Posterior cingulate gyrus (tissue), 11 donors: ENCODE measurements at places on chromosomes 1 and 21.

DNA sequence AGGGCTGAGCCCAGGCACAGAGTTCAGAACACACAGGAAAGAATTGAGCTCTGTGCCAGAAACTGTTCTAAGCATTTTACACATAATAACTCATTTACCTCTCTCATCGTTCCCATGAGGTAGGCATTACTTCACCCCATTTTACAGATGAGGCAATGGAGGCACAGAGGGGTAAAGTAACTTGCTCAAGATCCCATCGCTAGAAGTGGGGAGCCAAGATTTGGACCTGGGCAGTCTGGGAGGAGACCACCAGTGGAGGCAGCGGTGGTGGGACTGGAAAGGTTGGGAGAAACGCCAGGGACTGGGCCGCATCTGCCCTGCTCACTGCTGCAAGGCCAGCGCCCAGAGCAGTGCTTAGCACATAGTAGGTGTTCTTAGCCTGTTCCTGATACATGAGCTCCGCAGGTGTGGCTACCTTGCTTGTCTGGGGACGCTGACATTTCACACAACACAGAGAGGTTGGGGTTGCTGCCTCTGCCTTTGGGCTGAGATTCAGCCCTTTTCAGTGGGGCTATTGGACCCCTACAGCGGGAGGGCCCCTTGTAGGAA lies 27.8 kb upstream of the EPS8L3 start:
- DNase-seq: no peak

GRCh38 chr1:26814377-26814776 lies 12.1 kb upstream of the ZDHHC18 start:
- DNase-seq: no peak

- DNase-seq: no peak
Measured at GRCh38 chr21:22225299-22225698, 1227.1 kb downstream of the NCAM2 start.

DNA sequence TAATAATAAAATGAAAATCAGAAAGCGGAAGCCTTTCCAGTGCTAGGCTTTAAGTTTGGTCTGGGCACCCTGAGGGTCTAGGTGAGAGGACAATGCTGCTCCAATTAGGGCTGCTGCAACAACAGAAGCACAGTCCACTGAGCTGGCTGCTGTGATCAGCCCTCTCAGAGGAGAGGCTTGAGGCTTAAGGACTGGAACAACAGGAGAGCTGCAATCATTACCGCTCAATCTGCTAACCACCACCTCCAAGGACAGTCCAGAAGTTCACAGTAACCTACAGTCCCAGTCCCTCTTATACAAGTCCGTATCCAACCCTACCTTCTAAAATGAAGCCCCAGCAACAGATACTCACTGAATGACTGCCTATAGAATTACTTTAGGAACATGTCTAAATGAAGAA lies 62.1 kb downstream of the USP24 start:
- no peak for DNase-seq

GRCh38 chr1:205301842-205302588 lies 19.5 kb downstream of the NUAK2 start:
- DNase-seq: no peak

DNA sequence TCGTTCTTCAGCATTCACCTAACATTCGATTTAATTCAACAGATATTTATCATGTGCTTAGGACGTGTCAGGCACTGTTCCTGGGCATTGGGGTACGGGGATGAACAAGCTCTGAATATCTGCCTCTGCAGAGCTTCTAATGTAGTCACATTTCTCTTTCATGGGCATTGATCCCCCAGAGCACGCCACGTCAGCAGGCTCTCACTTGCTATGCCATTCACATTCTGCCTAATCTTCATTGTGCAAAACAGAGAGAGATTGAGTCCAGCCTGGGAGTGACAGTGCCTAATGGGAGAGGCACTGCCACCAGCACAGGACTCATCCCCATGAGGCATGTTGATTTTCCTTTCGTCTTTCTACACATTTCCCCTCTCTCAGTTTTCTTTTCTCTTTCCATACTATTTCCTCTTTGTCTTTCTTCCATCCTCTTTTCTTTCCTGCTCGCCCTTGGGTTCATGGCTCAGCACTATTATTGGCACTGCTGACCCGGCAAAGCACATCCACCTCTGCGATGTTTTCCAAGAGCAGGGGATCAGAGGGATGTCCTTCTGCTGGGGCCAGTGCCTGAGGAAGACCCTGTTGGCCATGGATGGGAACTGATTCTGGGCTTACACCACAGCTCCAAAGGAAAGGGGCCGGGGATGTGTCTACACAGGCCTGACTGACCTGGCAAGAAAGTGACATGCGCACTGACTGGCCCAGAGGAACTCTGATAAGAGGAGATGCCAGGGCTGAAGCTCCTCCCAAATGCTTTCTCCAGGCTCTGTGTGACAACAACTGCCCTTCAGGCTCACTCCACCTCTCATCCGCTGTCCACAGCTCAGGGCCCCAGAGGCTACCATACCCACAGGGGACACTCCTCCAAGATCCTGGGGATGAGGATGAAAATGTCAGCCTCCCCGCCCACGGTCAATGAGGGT lies 195.9 kb downstream of the TOMM20 start:
- DNase-seq: no peak

GRCh38 chr1:188237573-188238348 lies 1409.0 kb downstream of the PLA2G4A start:
- DNase-seq: no peak

DNA sequence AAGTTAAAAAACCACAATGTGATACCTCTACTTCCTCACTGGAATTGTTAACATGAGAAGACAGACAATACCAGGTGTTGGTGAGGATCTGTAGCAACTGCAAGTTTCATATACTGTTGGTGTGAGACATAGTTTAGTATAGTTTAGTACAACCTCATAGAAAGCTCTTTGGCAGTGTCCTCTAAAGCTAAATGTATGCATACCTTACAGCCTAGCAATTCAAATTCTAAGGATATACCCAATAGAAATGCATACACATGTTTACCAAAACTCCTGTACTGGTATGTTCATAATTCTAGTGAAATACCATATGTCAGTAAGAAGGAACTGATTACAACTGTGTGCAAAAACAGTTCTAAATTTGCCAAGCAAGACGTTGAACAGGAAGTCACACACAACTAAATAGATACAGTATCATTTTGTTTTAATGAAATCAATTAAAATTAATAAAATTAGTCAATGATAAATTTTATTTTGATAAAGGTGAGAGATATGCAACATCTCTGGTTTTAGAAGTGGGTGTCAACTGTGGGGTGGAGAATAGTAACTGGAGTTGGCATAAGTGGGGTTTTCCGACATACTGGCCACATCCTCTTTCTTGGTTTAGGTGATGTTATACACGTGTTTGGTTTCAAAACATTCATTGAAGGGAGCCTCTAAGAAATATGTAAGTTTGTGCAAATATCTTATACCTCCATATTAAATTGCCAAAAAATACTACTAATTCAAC lies 450.7 kb downstream of the PTPRC start:
- no peak for DNase-seq

- peak; percentile 57 for DNase-seq
Measured at GRCh38 chr1:88462488-88463261, 221.4 kb upstream of the PKN2 start.

GRCh38 chr1:219427989-219428388 lies 184.9 kb downstream of the ZC3H11B start:
- no peak for DNase-seq

GRCh38 chr1:224668984-224669383 lies 52.9 kb downstream of the CNIH3 start:
- no peak for DNase-seq

DNA sequence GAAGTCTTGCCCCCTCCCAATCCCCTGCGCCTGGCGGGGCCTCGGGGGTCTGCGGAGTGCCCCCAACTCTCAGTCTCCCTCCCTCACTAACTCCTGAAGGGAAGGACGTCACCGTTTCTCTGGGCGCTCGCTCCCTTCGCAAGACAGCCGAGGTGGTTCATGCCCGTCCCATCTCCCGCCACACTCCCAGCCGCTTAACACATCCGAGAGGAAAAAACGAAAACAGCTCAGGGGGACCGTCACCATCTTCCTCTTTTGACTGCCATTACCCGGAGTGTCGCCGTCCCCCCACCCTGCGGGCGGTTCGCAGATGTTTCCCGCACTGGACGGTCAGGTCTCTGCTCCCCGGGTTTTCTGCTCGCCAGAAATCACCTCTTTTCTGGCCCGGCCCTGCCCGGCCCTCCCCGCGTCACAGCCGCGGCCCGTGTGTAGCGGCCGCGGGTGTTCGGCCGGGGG lies 532 bp downstream of the ERO1B start:
- DNase-seq: peak; percentile 18

DNA sequence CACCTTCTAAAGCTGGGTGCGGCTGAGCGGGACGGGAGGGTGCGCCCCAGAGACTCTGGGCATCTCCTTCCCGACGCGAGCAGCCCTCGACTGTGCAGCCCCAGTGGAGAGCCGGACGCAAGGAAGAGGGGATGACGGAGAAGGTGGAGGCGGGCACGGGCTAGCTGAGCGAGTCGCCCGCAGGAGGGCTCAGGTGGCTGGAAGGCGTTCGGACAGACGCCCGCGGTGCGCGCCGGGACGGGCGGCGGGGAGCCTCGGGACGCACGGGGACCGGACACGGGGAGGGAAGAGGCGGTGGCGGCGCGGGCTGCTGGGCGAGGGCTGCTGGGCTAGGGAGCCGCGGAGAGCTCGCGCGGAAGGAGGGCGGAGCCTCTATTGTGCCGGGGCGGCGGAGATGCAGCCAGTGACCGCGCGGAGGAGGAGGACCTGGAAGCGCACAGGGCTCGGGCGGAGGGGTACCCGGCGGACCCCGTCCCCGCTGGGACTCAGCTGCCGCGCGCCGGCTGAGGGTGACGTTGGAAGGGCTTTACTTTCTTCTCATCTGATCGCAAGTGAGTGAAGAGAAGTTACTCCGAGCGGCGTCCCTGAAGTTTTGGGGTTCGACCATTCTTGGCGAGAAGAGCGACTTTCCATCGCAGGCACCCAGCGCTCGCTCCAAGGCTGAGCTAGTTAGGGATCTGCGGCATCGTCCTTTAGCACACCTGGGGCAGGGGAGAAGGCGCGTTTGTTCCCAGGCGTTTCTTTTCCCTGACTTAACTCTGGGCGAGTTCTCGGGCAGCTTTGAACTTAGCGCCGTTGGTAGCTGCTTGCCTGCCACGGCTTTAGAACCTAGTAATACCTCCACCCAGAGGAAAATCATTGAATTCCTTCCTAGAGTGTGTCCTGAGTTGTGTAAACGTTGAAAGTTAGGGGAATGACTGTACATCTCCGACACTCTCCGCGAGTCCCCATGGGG lies at the start of gene OLFML2B:
Gene OLFML2B (minus strand): TSS at position 323 of the 955 bp plus-strand sequence. CDS start 439 bp downstream, outside the sequence.
- DNase-seq: no peak

- no peak for DNase-seq
Measured at GRCh38 chr1:13228343-13228781, 2.4 kb upstream of the PRAMEF18 start.

DNA sequence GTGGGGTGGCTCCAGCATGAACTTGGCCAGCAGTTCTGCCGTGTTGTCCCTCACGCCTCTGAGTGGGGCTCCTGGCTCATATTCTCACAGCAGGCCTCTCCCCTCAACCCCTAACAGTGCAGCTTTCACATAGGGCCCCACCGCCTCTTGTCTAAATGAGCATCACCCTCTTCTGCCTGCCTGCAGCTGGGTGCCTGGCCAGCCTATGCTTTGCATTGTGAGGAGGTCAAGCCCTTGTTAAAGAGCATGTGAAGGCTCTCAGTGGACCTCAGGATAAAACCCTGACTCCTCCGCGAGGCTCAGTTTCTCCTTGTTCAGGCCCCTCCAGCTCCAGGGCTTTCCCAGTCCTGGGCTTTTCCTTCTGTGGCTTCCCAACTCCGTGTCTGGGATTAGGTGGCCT lies 34.8 kb downstream of the CRYAA start:
- peak; percentile 57 for DNase-seq

DNA sequence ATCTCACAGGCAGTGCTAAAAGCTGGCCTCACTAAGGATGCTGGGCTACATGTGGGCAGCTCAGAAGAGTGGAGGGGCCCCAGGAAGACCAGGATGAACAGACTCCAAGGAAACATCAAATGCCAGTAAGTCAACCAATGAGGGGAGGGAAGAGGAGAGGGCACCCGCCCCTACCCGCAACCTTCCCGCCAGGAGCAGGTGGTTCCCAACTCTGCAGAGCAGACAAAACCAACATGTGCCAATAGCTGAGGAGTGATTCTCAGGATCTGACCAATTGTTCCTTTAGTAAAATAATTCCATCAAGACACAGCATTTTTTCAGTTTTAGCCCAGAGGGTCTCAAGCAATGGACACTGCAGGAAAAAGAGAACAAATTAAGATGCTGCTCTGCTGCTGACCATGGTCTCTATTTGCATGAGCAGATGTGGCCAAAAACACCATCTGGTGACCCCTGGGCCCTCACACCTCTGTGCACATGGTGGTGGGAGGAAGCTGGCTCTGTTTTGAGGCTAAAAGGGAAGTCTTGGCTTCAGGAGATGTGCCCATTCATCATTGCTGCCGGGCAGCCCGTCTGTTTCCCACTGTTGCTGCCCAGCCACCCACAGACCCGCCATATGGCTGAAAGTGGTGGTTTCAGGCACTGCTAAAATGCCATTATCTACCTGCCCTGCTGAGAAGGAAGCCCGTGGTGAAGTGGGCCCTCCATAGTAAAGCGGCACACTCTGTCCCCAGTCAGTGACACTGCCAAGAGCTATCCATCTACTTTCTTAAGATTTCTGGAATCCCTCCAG lies 231.8 kb downstream of the KCNH1 start:
- DNase-seq: no peak

- DNase-seq: no peak
Measured at GRCh38 chr1:103941086-103941485, 191.4 kb downstream of the AMY1C start.

- DNase-seq: no peak
Measured at GRCh38 chr21:45259206-45259840, 28.4 kb downstream of the POFUT2 start.

DNA sequence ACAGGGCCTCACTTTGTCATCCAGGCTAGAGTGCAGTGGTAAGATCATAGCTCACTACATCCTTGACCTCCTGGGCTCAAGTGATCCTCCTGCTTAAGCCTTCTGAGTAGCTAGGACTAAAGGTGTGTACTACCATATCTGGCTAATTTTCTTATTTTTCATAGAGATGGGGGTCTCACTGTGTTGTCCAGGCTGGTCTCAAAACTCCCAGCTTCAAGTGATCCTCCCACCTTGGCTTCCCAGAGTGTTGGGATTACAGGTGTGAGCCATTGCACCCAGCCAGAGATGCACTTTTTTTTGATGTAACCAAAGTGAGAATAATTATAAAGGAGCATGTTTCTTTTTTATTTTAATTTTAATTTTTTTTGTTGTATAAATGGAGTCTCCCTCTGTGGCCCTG lies 28.4 kb downstream of the CLIC4 start:
- no peak for DNase-seq

DNA sequence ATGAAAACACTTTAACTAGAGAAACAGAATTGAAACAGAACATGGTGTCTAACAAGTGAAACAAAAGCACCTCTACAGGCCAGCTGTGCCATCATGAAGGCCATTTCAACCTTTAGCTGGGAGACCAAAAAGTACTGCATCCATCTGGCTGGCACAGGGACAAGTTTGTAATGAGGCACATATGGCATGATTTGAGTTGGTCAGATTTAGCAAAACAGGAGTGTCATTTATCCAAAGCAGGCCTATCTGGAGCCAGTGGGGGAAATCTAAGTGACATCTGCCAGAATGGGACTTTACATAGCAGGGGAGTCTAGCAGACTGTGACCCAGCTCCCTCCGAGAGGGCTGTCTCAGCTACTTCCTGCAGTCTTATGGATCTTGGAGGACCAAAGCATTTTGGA lies 51.9 kb downstream of the DNTTIP2 start:
- DNase-seq: no peak

- DNase-seq: no peak
Measured at GRCh38 chr1:179729881-179730280, 13.2 kb upstream of the FAM163A start.

- no peak for DNase-seq
Measured at GRCh38 chr1:1068517-1069055, 5.5 kb downstream of the RNF223 start.

- no peak for DNase-seq
Measured at GRCh38 chr1:44014365-44015104, 16.7 kb downstream of the SLC6A9 start.
